ENCODE measurements at places on chromosomes 11 and 22.

DNA sequence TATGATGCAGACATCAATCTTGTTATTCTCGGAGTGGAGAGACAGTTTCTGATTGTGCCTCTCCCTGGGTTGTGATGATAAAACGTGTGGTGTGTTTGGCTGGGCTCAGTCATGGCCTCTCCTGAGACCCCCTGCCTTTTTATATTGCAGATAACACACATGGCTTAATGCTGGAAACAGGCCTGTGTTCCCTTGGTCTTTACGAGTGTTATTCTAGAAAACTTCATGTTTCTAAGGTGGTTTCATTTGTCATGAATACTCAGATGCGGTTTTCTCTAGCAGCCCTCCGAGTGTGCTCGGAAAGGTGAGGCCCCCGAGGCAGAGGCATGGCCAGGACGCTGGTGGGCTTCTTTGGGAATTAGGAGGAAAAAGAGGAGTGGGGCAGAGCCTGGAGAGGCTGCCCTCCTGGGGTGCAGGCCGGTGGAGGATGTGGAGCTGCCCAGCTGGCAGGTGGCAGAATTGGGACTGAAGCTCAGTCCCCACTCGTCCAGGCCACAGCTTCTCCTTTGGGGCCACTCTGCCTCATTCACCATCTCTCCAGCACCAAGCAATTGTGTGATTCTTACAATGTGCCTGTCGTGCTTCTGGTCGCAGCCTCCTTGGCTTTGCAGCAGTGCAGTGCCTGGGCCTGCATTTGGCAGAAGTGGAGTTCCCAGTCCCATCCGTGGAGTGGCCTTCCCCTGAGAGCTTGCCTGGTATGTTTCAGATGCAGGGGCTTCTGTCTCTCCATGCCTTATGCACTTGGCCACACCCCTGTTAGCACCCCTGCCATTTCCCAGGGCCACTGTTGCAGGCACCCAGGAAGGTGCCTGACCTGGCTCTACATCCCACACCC is 309.6 kb downstream of the TBC1D22A start:
- H3K27me3 ChIP-seq = no peaks in the 10 kb centered on the region
- H3K4me1 ChIP-seq = no peaks in the 10 kb centered on the region
- no peak for DNase-seq
- H3K4me3 ChIP-seq = no peak overlapping the region
- no peaks in the 10 kb centered on the region for H3K36me3 ChIP-seq
- H3K27ac ChIP-seq = no peak overlapping the region

DNA sequence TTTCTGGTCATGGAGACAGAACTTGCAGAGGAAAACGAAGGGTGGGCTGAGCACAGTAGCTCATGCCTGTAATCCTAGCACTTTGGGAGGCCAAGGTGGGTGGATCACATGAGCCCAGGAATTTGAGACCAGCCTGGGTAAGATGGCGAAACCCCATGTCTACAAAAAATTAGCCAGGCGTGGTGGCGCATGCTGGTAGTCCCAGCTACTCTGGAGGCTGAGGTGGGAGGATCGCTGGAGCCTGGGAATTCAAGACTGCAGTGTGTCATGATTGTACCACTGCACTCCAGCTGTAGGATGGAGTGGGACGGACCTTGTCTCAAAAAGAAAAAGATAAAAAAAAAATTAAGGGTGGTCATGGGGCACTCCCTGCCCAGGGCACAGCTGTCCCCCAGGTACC is 5.9 kb downstream of the SERPINH1 start:
- no peak overlapping the region for H3K4me3 ChIP-seq
- H3K4me1 ChIP-seq = peaks cover 25% of the 10 kb centered on the region
- no peak overlapping the region for H3K27ac ChIP-seq
- no peaks in the 10 kb centered on the region for H3K27me3 ChIP-seq
- peaks cover 5% of the 10 kb centered on the region for H3K36me3 ChIP-seq

- no peak overlapping the region for H3K27ac ChIP-seq
- H3K27me3 ChIP-seq = no peaks in the 10 kb centered on the region
- no peak overlapping the region for H3K4me3 ChIP-seq
- no peak for DNase-seq
- no peaks in the 10 kb centered on the region for H3K4me1 ChIP-seq
These were observed 512.3 kb upstream of the RAG2 start for GRCh38 chr11:37110385-37110784.

DNA sequence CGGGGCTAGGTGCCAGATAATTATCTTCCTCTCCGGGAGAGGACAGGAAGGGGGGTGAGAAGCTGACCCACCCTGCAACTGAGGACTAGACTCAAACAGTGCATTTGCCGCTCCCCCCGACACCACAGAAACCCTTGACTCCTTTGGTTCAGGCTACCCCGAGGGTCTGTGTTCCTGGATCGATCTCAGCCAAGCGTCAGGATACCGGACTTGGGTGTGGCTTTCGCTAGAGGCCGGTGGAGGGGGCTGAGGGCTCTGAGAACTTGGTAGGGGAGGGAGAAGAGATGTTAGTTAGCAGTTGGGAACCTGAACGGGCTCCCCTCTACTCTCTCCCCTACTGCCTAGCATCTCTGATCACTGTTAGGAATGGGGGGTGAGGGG is 840 bp downstream of the SEZ6L start:
- H3K4me1 ChIP-seq = no peaks in the 10 kb centered on the region
- no peak overlapping the region for H3K27ac ChIP-seq
- no peaks in the 10 kb centered on the region for H3K36me3 ChIP-seq
- H3K4me3 ChIP-seq = no peak overlapping the region
- peaks cover 2% of the 10 kb centered on the region for H3K27me3 ChIP-seq
- no peak for DNase-seq

GRCh38 chr11:124551189-124551588 is 7.7 kb upstream of the OR8B12 start:
- no peaks in the 10 kb centered on the region for H3K36me3 ChIP-seq
- H3K4me3 ChIP-seq = no peak overlapping the region
- no peak overlapping the region for H3K27ac ChIP-seq
- DNase-seq = no peak
- no peaks in the 10 kb centered on the region for H3K4me1 ChIP-seq

DNA sequence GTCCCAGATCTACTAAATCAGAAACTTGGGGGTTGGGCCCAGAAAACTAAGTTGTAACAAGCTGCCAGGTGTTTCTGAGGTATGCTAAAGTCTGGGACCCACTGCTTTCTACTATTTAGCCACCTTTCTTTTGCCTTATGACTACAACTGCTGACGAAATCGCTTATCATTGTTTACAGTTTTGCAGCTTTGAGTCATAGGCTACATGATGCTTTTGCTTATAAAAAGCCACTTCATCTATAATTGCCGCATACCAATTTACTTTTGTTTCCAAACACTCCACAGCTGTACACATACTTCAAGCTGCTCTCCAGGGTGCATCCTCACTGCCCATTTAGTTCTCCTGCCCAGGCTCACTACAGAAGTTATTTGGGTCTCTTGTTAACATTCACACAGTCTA is 144.7 kb downstream of the ENTHD1 start:
- H3K36me3 ChIP-seq = no peaks in the 10 kb centered on the region
- H3K4me1 ChIP-seq = no peaks in the 10 kb centered on the region
- H3K4me3 ChIP-seq = no peak overlapping the region
- peak; percentile 7 for DNase-seq
- H3K27ac ChIP-seq = no peak overlapping the region
- H3K27me3 ChIP-seq = peaks cover 12% of the 10 kb centered on the region

DNA sequence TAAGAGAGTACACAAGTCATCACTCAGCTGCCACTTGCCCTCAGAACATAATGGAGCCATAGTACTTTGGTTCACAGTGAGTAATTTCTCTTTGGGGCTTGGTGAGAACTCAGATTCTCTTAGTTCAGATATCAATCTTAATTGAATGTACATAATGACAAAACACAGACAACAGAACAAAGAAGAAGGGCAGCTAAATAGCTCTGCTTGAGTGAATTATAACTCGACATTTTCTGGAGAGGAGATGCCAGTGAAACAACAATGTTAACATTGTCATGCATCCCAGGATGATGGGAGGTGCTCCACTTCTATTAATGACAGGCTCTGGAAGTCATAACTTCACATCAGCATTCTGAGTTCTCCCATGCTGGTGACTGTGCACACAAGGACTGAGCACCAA is 508.1 kb downstream of the TMEM135 start:
- no peak for DNase-seq
- H3K36me3 ChIP-seq = no peaks in the 10 kb centered on the region
- no peak overlapping the region for H3K4me3 ChIP-seq
